ENCODE measurements at places on chromosomes 1 and 21.

DNA sequence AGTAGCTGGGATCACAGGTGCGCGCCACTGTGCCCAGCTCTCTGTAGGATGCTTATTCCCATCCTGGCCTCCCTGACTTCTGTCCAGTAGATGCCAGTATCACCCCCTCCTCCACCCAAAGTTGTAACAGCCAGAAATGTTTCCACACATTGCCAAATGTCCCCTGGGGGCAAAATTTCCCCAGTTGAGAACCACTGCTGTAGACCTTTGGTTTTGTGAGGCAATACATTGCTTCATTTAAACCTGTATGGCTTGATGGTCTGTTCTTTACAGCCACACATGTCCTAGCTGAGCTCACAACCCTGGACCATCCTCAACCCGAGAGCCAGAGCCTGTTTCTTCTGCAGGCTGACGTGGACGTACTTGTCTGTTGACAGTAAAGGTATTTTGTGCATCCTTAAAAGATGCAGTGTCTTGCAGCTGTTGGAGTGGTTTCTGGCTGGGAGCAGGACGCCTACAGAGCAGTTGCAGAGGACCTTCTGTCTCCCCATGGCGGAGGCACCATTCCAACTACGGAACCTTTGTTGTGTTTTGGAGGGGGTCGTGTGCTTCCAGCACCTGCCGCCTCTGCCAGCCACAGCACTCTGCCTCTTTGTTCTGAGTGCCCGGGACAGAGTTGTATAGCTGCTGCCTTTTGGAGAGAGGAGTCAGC is 26.6 kb downstream of the DOP1B start:
- no peak overlapping the region for H3K4me3 ChIP-seq
- H3K27ac ChIP-seq, result no peak overlapping the region
- H3K36me3 ChIP-seq, result no peaks in the 10 kb centered on the region
- DNase-seq, result peak; percentile 32
- no peaks in the 10 kb centered on the region for H3K4me1 ChIP-seq

- no peak for DNase-seq
- no peak overlapping the region for H3K4me3 ChIP-seq
- H3K27ac ChIP-seq, result no peak overlapping the region
- no peaks in the 10 kb centered on the region for H3K27me3 ChIP-seq
- H3K4me1 ChIP-seq, result no peaks in the 10 kb centered on the region
These were observed 111.9 kb downstream of the DENND1B start for GRCh38 chr1:197663162-197663953.

- no peaks in the 10 kb centered on the region for H3K36me3 ChIP-seq
- no peaks in the 10 kb centered on the region for H3K27me3 ChIP-seq
- H3K27ac ChIP-seq, result no peak overlapping the region
- no peak for DNase-seq
These were observed 109.9 kb downstream of the KIAA0319L start for GRCh38 chr1:35447278-35447677.

- no peaks in the 10 kb centered on the region for H3K27me3 ChIP-seq
- H3K27ac ChIP-seq, result no peak overlapping the region
- no peak for DNase-seq
- no peak overlapping the region for H3K4me3 ChIP-seq
These were observed 631.9 kb upstream of the ADGRL4 start for GRCh38 chr1:79638382-79638781.

- H3K4me1 ChIP-seq, result no peaks in the 10 kb centered on the region
- H3K4me3 ChIP-seq, result no peak overlapping the region
- no peaks in the 10 kb centered on the region for H3K27me3 ChIP-seq
- no peak for DNase-seq
- H3K27ac ChIP-seq, result no peak overlapping the region
These were observed 13.9 kb downstream of the UBIAD1 start for GRCh38 chr1:11286735-11287410.

GRCh38 chr21:16644685-16645084 is 868.2 kb upstream of the CXADR start:
- no peaks in the 10 kb centered on the region for H3K36me3 ChIP-seq
- H3K4me3 ChIP-seq, result no peak overlapping the region
- DNase-seq, result no peak
- no peaks in the 10 kb centered on the region for H3K27me3 ChIP-seq

GRCh38 chr1:2984399-2985061 is 36.7 kb upstream of the ACTRT2 start:
- H3K27me3 ChIP-seq, result no peaks in the 10 kb centered on the region
- no peak overlapping the region for H3K27ac ChIP-seq
- no peaks in the 10 kb centered on the region for H3K4me1 ChIP-seq
- DNase-seq, result no peak
- H3K36me3 ChIP-seq, result no peaks in the 10 kb centered on the region

- H3K27ac ChIP-seq, result no peak overlapping the region
- no peaks in the 10 kb centered on the region for H3K27me3 ChIP-seq
- H3K4me1 ChIP-seq, result no peaks in the 10 kb centered on the region
- H3K4me3 ChIP-seq, result no peak overlapping the region
- H3K36me3 ChIP-seq, result no peaks in the 10 kb centered on the region
These were observed 70.1 kb downstream of the KCNJ15 start for GRCh38 chr21:38326899-38327298.
